ENCODE measurements at places on chromosomes 13 and 19.

DNA sequence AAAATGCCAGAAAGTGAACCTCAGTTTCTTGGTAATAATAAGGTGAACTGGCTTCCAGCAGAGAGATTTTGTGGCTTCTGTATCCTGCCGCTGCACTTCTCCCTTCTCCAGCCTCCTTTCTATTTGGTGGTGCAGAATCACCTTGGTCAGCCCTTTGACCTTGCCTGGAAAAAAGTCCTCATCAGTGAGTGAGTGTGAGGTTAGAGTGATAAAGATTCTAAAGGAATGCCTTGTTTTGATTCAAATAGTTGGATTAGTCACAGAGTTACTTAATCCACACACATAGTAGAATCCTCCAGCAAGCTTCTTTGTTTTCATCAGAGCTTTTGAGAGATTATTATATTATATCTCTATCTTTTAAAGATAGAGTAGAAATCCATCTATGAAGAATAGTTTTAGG, 140.9 kb downstream of the KCNRG start:
- no peak for DNase-seq

- DNase-seq, result no peak
These were observed 1.9 kb downstream of the CBARP start for GRCh38 chr19:1235625-1236538.

DNA sequence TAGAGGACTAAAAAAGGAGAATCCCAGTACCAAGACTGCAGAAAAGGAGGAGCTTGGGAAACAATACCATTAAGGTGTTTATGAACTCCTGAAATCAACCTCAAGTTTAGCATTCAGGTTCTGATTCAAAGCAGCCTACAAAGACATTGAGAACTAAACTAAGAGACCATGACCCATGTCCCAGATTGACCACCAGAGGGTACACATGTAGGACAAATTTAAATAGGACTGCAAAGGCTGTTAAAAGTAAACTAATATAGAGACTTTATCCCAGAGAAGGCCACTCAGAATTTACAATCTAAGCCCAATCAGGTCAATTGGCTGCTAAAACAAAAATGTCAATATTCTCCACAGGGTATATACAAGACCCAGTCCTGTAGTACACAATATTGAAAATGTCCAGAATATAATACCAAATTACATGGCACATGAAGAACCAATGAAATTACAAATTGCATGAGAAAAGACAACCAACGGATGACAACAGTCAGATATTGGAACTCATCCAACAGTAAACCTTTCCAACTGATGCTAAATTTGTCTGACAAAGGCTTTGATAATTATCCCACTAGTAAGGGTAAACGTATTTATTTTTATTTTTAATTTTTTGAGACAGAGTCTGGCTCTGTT, 682.4 kb downstream of the UQCRFS1 start:
- DNase-seq, result no peak

DNA sequence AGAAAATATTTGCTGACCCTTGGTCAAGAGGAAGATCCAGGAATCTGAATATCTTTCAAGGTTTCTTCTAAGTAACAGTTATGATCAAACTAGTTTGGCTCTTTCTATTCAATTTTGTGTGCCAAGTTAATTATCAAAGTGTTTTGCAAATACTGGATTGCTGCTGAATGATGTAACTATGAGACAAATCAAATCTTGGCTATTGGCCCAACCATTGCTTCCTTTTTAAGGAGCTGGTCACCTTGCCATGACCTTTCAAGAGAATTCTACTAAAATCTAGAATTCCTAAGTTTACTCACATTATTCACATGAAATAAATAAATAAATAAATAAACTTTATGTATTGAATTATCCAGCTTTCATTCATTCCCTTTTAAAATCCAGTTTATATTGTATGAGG, 371.8 kb downstream of the SLITRK6 start:
- DNase-seq, result no peak

- no peak for DNase-seq
These were observed 1.6 kb downstream of the ZNF415 start for GRCh38 chr19:53131085-53131590.

GRCh38 chr13:25920277-25920676, 131.5 kb downstream of the SHISA2 start:
- no peak for DNase-seq

DNA sequence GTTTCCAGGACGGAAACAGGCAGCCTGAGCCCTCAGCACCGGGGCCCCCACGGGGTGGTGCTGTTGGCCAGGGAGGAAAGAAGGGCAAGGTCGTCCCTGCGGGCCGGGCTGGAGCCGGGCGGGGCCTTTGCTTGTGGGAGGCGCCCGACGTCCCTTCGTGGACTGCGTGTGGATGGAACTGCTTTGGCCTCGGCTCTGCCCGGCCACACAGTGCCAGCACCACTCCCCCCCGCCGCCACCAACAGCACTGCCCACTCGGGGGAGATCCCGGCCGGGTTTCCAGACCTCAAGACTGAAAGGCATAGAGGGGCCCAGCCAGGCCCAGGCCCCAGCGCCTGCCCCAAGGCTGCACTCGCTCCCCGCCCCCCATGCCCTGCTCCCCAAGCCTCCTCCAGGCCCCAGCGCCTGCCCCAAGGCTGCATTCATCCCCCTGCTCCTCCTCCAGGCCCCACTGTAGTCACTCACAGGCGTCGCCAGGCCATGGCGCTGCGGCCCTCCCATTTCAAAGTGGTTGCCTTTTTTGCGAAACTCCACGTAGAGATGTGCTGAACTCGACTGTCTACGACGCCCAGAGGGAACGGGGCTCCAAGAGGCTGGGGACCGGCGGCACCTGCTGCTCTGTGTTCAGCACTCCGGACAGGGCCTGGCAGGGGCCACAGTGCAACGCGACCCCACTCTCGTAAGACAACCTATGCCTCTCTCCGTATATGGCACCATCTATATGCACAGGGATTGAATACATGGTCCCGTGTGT, 22.5 kb downstream of the C13orf46 start:
- DNase-seq, result no peak

- no peak for DNase-seq
These were observed 9.2 kb downstream of the SHD start for GRCh38 chr19:4288091-4288777.

DNA sequence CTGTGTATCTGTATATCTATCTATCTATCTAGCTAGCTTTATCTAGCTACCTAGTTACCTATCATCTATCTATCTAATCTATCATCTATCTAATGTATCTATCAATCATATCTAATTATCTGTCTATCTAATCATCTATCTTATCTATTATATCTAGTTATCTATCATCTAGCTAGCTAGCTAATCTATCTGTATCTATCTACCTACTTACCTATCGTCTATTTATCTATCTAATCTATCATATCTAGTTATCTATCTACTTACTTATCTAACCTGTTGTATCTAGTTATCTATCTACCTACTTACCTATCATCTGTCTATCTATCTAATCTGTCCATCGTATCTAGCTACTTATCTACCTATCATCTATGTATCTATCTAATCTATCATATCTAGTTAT, 17.9 kb downstream of the VSTM1 start:
- no peak for DNase-seq

DNA sequence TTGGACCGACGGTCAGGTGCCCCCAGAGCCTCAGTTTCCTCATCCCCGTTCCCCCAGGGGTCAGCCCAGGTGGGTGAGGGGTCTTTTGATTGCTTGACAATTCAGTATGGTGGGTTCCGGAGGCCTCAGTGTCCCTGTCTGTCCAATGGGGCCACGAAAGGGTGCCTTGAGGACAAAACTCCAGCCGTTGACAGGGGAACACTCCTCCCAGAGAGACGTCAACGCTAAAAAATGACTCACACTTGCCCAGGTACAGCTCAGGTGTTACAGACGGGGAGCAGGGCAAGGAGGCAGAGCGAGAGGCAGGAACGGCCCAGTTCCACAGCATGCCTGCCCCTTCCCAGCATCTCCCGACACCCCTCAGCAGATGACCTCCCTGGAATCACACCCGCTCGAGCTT, 1.8 kb downstream of the TNFAIP8L1 start:
- no peak for DNase-seq

DNA sequence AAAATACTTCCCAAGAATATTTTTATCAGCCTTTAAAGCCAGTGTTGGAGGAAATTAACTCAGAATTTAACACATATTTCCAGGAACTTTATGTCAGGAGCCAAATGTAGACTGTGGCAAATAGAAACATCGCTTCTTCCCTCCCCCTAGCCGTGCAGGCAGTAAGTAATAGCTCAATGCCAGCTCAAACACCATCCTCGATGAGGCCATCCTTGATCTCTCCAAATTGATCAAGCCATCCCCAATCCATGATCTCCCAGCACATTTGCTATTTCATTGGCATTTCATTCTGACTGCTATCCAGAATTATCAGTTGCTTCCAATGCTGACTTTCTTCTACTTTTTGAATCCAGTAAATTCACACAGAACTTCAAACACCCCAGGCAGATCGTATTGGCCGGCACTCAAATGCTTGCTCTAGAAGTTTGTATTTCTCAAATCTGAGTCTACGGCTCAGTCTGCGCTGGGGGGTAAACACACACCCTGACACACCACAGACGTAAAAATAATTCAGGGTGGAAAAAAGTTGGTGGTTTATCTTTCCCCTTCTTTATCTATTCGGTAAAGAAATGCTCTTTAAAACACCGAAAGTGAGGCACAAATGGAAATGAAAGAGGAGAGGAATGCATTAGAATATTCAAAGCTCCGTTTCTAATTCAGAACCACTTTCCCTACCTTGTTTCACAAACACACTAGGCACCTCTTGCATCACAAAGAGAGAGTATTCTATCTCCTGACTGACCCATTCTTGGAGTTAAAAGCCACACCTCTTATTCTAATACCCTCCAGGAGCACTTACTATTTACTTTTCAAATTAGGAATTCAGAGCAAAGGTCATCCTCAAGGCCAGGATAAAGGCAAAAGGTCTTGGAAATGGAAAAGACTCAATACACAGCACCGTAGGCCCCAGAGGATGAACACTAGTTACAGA, 991 bp downstream of the OBI1 start:
- DNase-seq, result no peak

DNA sequence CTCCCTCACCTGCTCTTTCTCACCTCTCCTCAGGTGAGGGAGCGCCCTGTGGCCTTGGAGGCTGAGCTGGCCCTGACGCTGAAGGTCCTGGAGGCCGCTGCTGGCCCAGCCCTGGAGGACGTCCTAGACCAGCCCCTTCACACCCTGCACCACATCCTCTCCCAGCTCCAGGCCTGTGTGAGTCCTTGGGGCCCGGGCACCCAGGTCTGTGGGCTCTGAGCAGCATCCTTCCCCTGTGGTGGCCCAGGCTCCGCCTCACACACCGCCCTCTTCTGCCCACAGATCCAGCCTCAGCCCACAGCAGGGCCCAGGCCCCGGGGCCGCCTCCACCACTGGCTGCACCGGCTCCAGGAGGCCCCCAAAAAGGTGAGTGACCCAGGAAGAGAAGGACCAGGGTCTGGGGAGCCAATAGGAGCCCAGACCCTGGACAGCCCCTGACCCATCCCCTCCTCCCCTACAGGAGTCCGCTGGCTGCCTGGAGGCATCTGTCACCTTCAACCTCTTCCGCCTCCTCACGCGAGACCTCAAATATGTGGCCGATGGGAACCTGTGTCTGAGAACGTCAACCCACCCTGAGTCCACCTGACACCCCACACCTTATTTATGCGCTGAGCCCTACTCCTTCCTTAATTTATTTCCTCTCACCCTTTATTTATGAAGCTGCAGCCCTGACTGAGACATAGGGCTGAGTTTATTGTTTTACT, 1.9 kb downstream of the IFNL1 start:
- DNase-seq, result no peak

DNA sequence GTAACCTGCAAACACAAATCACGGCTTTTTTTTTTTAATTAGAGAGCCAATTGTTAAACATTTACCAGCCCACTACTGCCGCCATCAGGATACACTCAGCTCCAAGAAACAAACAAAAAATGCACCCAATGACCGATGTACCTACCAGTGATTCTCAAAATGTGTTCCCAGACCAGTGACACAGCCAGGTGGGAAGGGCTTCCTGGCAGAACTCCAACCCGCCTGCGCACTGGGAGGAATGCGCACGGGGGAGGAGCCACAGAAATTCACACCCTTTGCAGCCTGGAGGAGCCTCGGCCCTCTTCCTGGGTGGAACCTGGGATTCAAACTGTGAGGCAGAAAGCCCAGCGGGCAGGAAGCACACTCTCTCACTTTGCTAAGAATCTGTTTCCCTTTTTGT, 255.9 kb downstream of the TBC1D4 start:
- DNase-seq, result no peak

DNA sequence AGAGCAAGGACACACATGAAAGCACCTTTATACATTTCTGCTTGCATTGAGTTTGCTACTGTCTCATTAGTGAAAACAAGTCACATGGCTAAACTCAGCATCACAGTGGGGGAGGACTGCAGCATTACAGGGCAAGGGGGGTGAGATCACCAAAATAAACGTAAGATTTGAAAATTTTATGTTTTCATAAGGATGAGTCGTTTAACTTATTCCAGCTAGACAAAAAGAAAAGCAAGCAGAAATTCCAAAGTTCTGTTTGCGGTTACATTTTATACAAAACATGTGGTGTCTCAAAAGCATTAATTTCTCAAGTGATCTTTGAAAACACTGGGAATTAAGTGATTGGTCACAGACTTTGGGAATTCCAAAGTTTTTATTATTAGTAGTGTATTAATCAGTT, 261.4 kb upstream of the RXFP2 start:
- DNase-seq, result no peak

DNA sequence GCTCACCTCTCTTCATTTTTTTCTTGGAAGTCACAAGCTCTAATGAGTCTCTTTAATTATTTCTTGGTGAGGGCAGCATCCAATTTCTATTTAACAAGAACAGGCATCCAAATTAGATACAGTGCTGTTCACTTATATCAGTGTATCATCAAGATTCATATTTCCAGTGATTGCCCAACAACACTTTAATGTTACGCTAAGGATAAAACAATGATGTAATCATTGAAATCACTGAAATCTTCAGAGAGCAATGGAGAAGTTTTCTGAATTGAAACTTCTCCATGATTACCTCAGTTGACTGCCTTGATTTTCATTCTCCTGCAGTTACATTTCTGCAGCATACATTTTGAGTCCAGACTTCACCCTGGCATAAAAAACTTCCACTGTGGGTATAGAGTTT, 17.1 kb upstream of the LRCH1 start:
- no peak for DNase-seq

GRCh38 chr19:32020538-32020937, 324.9 kb upstream of the ZNF507 start:
- no peak for DNase-seq

DNA sequence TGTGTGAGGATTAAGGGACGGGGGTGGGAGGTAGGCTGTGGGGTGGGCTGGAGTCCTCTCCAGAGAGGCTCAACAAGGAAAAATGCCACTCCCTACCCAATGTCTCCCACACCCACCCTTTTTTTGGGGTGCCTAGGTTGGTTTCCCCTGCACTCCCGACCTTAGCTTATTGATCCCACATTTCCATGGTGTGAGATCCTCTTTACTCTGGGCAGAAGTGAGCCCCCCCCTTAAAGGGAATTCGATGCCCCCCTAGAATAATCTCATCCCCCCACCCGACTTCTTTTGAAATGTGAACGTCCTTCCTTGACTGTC, 5.5 kb downstream of the FOSB start:
- no peak for DNase-seq
